Stimulated activated CD4-positive, alpha-beta T cell treated with anti-CD3 and anti-CD28 coated beads, Interleukin-15, amount 100 ng/mL, for 1 hour (primary cell): ENCODE measurements at places on chromosomes 1 and 21.

DNA sequence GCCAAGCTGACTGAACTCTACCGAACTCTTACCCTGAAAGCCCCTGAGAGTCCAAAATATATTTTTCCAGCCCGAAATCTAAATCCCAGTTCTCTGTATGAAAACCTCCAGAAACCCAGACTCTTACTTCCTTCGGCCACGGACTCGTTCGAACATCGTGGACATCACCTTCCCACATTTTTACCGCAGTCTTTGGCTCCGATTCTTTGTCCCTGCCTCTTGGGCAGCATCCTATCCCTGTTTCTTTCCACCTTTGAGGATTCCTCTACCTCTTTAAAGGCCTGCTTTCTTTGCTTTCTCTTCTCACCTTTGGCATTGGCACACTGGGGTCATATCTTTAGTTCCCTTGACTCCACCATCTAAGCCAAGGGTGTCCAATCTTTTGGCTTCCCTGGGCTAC is 932 bp upstream of the USP24 start:
- DNase-seq: no peak

GRCh38 chr1:205530116-205530515 is 25.6 kb downstream of the CDK18 start:
- DNase-seq: no peak

- DNase-seq: no peak
Measured at GRCh38 chr1:147243841-147244240, 1.4 kb downstream of the CHD1L start.

DNA sequence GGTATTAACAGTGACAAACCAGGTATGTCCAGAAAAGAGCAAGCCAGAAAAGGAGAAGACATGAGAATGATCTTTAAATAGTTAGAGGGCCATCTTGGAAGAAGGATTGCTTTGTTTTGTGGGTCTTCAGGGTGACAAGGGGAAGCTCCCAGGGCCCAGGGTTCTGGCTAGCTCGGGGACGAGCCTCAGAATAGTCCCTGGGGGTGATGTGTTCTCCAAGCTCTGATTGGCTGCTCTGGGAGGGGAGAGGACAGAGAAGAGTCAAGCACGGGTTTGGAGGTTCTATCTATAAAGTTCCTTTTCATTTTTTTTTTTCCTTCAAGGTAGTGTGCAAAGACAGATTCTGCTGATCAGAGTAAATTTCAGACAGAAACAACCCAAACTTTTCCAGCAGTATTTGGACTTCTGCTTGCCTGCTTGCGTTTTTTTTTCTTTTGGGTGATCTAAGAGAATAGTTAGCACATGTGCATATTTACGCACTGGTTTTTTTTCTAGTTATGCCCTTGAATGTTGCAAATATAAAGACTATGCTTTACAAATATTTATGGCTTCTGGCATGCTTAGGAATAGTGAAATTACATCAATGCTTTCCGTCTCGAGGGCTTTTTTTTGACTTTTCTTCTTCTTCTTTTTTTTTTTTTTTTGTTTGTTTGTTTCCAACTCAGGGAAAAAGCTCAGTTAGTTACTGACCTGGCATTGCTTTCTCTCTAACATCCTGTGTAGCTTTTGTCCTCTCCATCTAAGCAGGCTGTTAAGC is 59.7 kb downstream of the ROR1 start:
- DNase-seq: no peak

- DNase-seq: no peak
Measured at GRCh38 chr1:20168564-20169491, 17.1 kb upstream of the UBXN10 start.

DNA sequence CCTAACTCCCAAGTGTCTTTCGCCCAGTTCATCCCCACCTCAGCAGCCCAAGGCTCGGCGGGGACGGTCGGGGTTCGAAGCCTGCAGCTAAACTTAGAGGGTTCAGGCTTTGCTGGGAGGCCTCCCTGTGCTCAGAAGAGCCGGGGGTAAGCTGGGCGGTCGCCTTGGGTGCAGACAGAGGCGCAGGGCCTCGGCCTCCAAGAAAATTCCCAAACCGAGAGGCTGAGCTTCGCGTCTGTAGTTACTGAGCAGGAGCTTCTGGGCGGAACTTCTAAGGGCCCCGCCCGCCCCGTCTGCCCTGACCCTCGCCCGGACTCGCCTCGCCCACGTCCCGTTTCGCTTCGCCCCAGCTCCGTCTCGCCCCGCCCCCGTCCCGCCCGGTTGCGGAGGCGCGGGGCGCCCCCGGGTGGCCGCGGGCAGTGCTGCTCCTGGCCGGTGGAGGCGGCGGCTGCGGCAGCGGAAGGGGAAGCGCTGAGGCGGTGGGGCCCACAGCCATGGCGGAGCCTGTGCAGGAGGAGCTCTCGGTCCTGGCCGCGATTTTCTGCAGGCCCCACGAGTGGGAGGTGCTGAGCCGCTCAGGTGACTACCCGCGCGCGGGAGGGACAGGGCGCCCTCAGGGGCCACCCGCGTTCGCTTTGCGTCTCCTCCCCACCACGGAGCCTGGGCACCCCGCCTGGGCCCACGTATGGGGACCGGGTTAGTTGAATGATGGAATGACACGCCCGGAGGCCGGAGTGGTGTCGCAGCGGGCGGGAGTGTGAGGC is at the start of gene RWDD3:
Gene RWDD3 (plus strand): TSS at position 474 of the 764 bp plus-strand sequence. CDS start 21 bp downstream, at position 495.
- DNase-seq: peak; percentile 95
